ENCODE measurements at places on chromosomes 1 and 21.
A peak's percentile ranks its signal among the peaks of the same experiment; 100 is the strongest.

DNA sequence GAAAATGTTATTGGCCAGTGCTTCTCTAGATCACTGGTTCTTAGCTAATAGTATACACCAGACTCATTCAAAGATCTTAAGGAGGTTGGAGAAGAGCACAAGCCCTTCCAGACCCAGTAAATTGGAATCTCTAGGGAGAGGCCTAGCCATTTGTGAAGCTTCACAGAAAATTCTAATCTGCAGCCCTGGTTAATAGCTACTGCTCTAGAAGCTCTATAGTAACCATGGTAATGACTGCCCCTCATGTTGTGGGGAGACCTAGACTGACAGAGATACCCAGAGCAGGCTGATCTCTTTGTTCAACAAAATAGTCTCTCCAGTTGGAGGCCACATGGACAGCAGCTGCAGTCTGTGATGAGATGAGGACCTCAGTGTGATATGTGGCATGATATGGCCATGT is 31.7 kb downstream of the ARID1A start:
- DNase-seq: no peak

- DNase-seq: no peak
Observed at GRCh38 chr1:222852326-222852725, 37.5 kb downstream of the DISP1 start.

DNA sequence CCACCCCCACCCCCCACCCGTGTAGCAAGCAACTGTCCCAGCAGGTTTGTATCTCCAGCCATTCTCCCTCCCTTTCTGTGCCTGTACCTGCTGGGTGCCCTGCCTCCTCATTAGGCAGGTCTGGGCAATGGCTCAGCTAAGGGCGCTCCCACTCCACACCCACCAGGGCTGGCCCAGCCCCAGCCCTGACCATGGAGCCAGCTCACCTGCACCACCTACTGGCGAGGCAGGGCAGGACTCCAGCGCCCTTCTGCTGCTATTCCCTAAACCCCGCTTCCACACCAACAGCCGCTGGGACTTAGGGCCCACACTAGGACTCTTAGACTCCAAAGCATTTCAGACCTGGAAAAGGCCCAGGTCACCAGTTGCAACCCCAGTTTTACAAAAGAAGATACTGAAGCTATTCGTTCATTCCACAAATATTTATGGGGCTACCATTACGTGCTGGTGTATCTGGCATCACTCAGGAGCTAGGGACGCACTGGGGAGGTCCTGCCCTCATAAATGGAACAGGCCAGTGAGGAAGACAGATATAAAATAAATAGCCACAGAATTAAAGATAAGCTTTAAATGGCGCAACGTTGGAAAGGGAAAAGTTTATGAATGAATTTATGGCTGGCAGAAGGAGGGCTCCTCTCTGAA is 24.0 kb downstream of the PGLYRP3 start:
- peak; percentile 76 for DNase-seq

DNA sequence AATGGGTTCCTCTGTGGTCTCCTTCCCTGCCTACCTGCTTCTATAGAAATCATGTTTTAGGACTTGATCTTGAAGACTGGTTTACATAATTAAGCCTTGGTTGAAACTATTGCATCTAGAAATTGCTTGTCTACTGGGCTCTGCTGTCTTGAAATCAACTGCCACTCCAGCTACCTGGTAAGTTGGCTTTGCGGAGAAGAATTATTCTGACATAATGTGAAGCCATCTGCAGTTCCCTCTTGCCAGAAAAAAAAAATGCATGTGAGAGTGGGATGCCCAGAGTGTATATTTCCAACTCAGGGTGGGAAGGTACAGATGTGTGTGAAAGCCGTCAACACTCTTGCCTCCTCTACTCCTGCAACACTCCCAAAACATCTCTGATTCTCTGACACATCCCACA is 27.2 kb downstream of the C8B start:
- no peak for DNase-seq

- no peak for DNase-seq
Observed at GRCh38 chr1:52055866-52056162, 281 bp upstream of the BTF3L4 start.

- peak; percentile 93 for DNase-seq
Observed at GRCh38 chr21:33127154-33127867, 57.4 kb downstream of the OLIG1 start.

- DNase-seq: no peak
Observed at GRCh38 chr1:19505693-19506457, 20.5 kb upstream of the CAPZB start.

DNA sequence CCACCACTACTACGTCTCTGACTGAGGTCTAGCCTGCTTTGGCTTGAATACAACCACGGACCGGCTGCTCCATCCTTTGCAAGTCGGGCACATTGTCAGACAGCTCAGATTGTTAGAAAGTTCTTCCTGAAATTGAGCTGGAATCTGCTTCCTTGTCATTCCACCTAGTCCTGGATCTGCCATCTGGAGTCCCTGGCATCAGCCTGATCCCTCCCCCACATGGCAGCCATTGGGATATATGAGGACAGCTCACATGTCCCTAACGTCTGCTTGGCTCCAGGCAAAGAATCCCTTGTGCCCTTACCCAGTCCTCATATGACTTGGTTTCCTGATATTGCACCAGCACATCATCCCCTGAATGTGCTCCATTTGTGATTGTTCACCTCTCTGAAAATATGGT is 56.3 kb upstream of the SYT6 start:
- DNase-seq: peak; percentile 7

- no peak for DNase-seq
Observed at GRCh38 chr1:224450561-224451350, 16.2 kb upstream of the WDR26 start.

DNA sequence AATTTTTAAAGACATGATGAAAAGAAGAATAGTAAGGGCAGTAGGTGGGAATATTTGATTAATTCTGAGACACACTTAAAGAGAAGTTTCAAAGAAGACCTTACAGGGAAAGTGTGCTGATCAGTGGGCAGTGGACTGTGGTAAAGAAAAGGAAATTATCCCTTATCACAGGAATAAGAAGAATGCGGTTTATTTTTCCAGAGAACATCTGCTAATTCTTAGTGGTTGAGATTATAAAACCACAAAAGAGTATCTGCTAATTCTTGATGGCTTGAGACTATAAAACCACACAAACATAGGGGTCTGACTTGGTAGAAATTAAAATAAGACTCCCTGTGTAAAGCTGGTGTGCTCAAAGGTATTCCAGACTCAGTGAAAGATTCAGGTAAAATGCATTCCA is 60.0 kb upstream of the KCTD3 start:
- no peak for DNase-seq

GRCh38 chr1:2405588-2406295 is 6.6 kb downstream of the PEX10 start:
- no peak for DNase-seq

DNA sequence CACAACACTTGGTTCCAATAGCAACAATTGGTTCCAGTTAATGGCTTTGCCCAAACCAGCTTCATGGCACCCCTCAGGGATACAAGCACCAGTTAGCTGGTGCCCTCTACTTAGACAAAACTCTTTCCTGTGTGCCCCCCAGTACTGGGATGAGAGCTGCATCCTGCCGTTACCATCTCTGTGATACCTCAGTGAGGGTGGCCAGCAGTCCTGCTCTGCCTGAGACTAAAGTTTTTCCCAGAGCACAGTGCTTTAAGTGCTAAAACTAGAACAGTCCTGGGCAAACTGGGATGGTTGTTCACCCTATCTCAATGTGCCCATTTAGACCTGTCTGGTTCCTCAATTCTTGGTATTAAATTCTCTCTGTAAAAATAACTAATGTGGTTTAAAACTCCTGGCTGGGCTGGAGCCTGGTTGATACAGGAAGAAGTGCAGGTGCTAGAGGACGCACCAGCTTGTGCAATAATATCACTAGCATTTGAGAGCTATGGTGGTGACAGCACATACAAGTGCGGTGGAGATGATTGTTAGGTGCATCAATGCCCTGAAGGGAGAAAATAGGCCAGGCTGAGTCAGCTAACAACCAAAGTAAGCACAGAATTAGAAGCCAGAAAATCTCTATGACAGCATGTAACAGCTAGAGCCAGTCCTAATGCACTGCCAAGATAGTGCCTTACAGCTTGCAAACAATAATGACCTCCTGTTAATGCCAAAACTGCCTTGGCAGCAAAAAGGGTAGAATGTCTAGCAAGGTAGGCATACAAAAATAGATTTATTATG is 179.8 kb upstream of the GALNT2 start:
- no peak for DNase-seq

GRCh38 chr21:38171723-38172344 is 85.0 kb upstream of the KCNJ15 start:
- DNase-seq: no peak

GRCh38 chr1:41341772-41342562 is 19.3 kb upstream of the FOXO6 start:
- peak; percentile 51 for DNase-seq

- DNase-seq: no peak
Observed at GRCh38 chr1:244406337-244406736, 45.4 kb downstream of the ADSS2 start.
